ENCODE measurements at places on chromosomes 3 and 15.

DNA sequence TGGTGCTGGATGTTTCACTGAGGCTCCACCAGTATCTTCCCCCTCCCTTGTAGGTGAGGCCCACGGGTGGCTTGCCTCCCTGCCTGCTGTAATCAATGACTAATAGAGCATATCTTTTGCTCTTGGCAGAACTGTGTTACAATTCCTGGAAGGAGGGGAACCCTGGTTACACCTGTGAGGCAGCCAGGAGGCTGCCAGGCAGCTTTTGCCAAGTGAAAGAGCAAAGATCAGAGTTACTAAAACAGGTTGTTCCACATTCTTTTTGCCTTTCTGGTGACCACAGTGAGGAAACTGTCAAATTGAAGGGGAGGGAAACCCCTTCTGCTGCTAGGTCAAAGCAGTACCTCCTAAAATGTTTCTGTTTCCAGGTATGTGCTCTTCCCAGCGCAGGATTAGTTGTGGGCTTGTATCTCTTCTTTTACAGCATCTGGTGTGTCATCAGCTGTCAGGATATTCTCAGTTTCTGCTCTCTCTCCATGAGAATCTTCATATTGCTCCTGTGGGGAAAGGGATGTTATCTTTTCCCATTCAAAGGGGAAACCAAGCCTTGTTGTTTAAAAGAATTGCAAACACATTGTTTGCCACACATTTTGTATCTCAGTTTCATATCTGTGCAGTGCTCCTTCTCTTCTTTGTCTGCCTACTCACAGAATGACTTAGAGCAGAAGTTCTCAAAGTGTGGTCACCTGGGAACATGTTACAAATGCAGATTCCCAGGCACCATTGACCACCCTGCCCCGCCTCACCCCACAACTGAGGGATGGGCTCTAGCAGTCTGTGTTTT, 137.4 kb upstream of the UMPS start:
- DNase-seq = no peak

GRCh38 chr3:141462176-141462859, 24.5 kb upstream of the RASA2 start:
- DNase-seq = no peak

- no peak for DNase-seq
Measured at GRCh38 chr3:154972951-154973350, 107.2 kb upstream of the MME start.

- no peak for DNase-seq
Measured at GRCh38 chr3:88149101-88149508, 654 bp upstream of the C3orf38 start.

- no peak for DNase-seq
Measured at GRCh38 chr3:183233966-183234365, 19.1 kb upstream of the B3GNT5 start.

DNA sequence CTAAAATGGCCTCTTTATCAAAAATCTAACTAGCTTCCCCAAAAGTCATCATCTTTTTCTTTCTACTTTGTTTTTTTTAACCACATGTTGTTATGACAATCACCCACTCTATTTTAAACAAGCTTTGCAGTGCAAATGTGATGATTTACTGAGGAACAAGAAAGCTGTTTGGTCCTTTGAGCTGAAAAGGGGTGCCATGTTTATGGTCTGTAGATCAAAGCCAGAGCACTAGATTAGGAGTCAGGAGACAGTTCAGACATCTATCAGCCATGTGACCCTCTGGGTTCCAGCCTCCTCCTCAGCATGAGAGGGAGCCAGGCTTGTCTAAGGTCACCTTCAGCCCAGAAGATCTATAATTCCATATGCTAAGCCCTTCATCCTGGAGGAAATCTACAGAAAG, 65.9 kb downstream of the RPL22L1 start:
- no peak for DNase-seq

All from D721Med (cell line).